Prostate gland (tissue), 2 donors: ENCODE measurements at places on chromosomes 13 and 19. TPM values are rescaled to one million over a fixed set of nuclear protein-coding genes. Genes with fewer than 3 reads are reported as not detected.

The LRRC4B gene
- total RNA-seq = 5.6 TPM

The C19orf67 gene
- total RNA-seq = not detected

The ENOX1 gene
- 5.3 TPM for total RNA-seq

The NLRP9 gene
- total RNA-seq = 4.0 TPM

The FOSB gene
- total RNA-seq = 2.5 TPM

The ACTMAP gene
- 4.4 TPM for total RNA-seq

The FARP1 gene
- 77.5 TPM for total RNA-seq

The MATK gene
- 1.9 TPM for total RNA-seq

DNA sequence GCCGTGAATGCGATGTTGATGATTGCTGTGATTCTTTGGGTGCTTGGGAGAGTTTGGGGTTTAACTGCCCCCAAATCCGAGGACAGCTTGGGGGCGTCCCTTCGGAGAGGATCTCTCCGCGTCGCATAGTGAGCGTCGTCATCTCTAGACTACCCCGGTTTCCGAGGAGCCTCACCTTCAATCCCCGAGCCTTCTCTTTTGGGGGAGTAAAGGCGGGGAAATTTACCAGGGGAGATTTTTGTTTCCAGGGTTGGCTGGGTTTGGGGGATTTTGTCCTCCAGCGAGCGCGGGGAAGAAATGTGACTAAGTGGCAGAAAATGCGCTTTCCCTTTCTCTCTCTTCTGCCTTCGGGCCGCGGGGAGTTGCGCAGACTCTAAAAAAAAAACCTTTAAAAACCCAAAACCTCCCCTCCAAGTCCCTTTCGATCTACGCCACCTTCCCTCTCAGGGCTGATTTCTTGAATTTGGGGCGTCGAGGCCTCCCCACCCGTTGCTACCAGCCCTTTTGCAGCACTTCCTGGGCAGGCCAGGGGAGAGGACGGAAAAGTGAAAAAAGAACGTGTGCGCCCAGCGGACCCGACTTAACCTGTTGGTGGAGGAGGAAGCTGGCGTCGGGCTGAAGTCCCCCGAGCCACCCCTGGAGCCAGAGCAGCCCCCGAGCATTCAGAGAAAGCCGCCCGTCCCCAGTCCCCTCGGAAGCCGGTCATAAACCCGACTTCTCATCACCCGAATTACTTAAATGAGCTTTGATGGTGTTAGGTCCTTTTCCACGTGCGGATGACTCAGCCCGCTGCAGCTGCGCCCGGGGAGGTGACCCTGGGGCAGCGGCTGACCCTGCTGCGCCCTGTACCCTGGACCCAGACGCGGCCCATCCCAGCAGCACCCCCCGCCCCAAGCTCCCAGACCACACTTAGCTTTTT, 17.7 kb downstream of the NFIX start:
- DNase-seq = no peak

- DNase-seq = peak; percentile 46
Measured at GRCh38 chr19:5293612-5294378, 46.8 kb downstream of the PTPRS start.

GRCh38 chr13:79401259-79402070, 4.6 kb downstream of the RBM26 start:
- DNase-seq = no peak

DNA sequence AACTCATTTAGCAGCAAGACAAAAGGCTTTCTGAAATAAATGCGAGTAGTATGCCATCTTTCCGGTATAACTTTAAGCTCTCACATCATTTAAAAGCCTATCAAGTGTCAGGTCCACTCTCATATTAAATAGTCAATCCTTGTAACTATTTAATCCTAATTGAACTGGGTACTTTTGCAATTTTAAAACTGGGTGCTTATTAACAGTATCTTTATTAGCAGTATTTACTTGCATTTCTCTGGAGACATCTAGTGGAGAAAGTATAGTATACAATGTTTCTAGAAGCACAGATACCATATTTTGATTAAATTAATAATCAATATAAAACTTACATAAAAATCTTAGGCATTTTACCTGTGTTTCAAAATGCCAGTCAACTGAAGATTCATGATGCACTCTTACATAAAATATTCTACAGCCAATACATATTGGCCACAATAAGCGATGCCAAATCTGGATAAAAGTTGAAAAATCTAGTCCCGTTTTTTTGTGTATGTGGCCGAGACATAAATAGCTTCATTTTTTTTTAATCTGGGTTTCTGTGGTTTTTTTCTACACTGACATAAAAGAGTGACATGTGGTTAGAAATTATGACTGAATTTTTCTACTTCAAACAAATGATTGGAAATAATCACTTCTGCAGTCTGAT, 4.3 kb upstream of the POSTN start:
- no peak for DNase-seq

DNA sequence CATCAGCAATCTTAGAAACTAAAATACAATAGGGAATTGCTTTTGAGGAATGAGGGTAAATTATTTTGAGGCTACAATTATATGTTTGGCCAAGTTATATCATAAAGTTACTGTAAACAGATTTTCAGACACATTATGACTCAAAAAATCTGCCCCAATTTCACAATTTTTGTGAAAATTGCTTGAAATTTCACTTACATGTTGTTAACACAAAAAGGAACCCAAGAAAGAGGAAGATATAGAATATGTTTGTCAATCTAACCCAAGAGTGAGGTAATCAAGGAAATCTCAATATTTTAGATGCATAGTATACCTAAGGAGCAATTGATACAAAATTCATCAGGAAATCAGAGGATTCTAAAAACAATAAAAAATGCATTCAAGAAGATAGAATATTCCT, 73.9 kb upstream of the FNDC3A start:
- DNase-seq = no peak

DNA sequence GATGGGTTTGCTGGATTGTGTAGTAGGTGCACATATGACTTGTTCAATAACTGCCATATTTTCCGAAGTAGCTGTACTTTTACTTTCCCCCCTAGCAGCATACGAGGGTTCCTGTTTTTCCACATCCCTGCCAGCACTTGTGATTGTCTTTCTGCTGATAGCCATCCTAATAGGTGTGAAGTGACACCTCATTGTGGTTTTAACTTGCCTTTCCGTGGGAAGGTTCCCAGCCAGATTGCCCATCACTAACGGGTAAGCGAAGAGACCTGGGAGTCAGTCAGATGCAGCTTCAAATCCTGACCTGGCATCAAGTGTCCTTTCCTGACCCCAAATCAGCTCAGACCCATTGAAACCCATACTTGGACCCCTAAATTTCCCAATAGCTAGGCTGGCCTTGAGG, 4.5 kb downstream of the CLPTM1 start:
- no peak for DNase-seq

- DNase-seq = no peak
Measured at GRCh38 chr13:66933994-66934393, 296.1 kb downstream of the PCDH9 start.

- no peak for DNase-seq
Measured at GRCh38 chr13:54658771-54659170, 1630.2 kb downstream of the OLFM4 start.

DNA sequence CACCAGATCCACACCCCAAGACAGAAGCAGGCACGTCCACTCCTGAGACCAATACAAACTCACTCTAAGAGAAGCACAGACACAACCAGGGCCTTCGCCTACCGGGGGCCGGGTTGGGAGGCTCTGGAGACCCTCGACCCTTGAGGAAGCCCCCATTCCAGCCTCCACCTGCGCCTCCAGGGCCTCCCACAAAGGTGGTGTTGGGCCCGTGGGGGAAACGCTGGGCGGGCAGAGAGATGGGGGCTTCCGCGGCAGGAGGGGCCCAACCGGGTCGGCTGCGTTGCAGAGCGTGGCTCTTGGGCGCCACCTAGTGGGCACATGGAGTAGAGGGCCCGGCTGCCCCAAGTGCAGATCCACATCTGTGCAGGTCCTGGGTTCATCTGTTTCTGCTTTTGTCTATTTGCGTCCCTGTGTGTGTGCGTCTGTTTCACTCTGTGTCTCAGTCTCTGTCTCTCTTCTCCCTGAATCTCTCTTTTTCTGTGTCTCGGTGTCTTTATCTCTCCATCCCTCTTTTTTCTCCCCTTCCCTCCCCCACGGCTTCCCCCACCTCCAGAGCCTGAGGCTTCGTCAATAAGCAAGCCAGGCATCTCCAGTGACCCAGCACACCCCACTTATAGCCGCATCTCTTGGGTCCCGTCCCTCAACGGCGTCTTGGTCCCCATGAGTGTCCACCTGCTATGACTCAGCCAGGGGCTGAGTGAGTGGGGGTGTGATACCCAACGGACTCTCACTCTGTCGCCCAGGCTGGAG, 10.5 kb upstream of the TINCR start:
- DNase-seq = peak; percentile 73

DNA sequence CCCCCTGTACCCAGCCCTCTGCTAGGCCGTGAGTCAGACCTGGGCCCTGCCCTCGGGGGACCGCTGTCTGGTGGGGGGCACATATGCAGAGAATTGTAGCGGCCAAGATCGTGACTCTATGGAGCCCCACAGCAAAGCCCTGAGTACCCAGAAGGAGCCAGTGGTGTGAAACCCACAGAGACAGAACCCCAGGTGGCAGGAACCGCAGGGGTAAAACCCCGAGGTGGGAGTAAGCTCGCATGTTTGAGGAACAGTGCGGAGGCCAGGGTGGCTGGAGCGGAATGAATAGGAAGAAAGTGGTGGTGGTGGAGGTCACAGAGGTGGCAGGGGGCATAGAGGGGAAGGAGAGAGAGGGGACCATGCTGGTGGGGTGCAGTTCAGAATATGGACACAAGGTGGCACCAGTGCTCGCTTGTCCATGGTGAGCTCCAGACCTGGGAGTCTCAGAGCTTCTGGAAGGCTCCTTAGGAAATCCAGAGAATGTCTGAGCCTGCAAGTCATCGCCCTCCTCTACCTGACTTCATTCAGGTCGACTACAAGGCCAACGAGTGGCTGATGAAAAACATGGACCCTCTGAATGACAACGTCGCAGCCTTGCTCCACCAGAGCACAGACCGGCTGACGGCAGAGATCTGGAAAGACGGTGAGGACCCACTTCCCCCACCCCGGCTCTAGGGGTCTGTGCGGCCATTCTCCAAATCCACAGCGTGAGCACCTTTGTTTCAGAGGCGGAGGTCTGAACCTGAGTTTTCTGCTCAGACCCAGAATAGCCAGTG, 48.9 kb downstream of the MYH14 start:
- DNase-seq = peak; percentile 20

GRCh38 chr13:52353193-52353592, 52.8 kb downstream of the THSD1 start:
- no peak for DNase-seq

DNA sequence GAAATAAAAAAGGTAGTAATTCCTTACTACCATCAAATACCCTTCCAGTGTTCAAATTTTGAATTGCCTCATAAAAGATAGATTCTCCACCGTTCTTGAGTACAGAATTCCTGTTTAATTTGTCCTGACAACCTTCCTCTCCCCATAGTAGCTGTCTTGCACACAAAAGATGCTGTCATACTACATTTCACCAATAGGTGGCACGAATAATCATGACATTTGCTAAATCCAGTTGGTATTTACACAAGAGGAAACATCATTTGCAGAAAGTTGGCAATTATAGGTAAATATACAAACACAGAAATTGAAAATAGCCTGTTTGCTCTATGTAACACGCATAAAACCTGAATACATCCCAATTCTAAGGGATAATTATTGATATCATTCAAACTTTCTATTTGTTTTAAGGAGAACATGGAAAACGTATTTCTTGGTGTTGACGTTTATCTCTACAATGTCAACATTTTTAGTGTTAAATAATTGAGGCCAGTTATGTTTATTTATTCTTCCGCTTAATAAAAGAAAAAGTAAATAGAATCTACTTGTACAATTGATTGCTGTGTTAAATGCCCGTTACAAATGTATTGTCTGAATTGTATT, 58.3 kb upstream of the CLDN10 start:
- peak; percentile 52 for DNase-seq

DNA sequence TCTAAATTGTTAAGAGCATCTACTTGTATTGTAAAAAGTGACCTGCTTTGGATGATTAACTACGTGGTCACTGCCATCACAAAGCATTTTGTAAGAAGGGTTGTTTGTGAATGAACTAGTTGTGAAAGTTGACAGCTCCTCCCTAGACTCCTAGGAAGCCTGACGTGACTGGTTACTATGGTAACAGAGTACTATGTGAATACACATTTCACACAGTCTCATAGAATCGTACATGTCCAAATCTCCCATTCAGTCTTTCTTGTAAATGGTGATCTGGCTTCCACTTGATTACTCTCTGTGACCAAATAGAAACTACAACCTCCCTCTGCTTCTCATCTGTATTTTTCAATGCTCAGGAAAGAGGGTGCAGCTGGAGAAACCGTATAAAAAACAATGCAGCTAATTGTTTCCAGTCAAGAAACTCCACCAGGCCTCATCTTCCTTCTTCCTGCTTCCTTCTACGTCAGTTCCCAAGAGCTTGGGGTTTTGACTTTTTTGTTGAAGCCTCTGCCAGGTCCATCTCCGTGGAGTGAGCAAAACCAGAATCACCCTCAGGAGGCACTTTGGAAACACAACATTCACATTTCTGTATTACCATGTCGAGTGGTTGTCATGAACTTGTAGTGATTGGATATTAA, 83.4 kb downstream of the GPC6 start:
- DNase-seq = no peak

- no peak for DNase-seq
Measured at GRCh38 chr19:10701955-10702525, 801 bp downstream of the QTRT1 start.

DNA sequence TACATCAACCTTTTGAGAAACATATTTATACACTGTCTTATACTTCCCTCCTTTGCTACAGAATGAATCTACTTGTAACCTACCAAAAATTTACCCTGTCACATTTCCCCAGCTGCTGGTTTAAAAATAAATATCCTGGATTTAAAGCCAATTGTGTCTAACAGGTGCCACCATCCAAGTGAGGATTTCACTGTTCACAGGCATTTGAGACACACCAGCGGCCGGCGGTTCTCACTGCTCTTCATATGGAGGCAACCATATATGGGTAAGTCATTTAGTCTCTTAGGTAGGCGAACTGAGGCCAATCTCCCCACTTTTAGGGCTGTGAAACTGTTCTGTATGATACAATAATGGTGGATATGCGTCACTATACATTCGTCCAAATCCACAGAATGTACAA, 26.2 kb downstream of the SLC25A30 start:
- no peak for DNase-seq

DNA sequence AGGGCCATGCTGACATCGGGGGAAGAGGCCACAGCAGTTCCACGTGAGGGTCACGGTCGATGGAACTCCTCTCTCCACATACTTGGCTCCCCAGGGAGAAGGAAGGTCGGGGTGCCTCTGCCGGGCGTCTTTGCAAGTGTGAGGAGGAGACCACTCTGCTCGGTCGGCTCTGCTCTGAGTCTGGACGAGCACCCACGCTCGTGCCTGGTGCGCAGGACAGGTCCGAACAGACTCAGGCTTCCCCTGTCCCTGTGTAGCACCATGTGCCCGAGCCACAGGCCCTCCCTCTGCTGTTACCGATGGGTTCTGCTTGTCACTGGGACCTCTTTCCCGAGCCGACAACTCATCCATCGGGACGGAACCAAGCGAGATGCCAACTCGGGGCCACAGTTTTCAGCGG, 35.1 kb downstream of the TMEM255B start:
- DNase-seq = no peak

- peak; percentile 16 for DNase-seq
Measured at GRCh38 chr13:26051657-26052311, at the start of gene SHISA2. Gene SHISA2, minus strand, starts transcription at chr13:26052016. Its CDS starts 1,041 bp downstream, at chr13:26050975.

- DNase-seq = no peak
Measured at GRCh38 chr19:31347828-31348392, 1.3 kb downstream of the TSHZ3 start.
